Mucosa of gallbladder (tissue), 1 donor: ENCODE measurements at places on chromosomes 5 and 9. TPM values are rescaled to one million over a fixed set of nuclear protein-coding genes. Genes with fewer than 3 reads are reported as not detected.
A peak's percentile ranks its signal among the peaks of the same experiment; 100 is the strongest.

DNA sequence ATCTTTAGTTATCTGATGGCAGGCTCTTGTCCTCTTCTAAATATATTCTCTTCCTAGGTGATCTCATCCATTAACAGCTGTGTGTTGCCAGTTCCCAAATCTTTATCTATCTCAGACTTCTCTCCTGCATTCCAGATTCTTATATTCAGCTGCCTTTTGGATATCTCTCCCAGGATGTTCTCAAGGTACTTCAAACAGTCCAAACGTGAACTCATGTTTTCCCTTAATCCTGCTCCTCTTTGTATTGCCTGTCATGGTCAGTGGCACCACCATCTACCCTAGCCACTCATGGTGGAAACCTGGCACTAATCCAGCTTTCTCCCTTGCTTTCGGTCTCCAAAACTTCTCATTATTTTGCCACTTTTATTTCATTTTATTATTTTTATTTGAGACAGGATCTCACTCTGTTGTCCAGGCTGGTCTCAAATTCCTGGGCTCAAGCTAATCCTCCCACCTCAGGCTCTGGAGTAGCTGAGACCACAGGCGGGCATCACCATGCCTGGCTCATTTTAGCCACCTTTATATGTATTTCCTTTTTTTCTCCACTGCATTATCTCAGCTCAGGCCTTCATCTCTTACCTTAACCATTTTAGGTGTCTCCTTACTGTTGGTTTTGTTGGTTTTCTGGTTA is 3.8 kb downstream of the ZFYVE16 start:
- no peak for DNase-seq

DNA sequence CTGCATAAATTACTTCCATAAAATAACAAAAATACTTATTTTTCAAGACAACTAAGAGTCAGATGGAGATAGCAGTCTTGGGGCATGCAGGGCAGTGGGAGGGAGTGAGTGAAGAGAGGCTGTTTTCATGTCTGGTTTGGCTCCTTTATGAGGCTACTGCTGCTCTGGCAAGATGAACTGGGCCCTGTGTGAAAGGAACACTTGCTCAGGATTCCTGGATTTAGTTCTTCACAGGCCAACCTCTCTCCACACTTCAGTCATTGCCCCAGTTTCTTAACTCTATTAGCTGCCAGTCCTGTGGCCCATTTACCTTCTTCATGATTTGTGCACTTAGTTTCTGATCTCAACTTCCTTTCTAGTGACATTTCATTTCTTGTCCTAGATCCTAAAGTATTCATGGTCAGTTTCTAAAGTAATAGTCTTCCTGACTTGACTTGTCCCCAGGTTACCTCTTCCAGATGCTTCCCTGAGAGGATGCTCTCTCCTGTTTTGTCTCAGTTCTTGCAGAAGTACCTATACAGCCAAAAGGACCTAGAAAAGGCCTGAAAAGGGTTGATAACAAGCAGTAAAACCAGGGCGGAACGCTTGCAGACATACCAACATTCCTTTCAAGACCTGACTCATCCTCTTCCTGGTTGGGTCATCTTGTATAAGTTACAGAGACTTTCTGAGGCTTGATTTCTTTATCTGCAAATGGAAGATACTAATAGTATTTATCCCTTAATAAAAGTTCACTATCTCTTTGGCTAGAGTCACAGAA is 77.0 kb upstream of the ZFAND5 start:
- no peak for DNase-seq

- peak; percentile 78 for DNase-seq
Observed at GRCh38 chr5:57692582-57693487, 210.2 kb upstream of the ACTBL2 start.

- DNase-seq = no peak
Observed at GRCh38 chr5:16457853-16458252, 7.7 kb downstream of the ZNF622 start.

DNA sequence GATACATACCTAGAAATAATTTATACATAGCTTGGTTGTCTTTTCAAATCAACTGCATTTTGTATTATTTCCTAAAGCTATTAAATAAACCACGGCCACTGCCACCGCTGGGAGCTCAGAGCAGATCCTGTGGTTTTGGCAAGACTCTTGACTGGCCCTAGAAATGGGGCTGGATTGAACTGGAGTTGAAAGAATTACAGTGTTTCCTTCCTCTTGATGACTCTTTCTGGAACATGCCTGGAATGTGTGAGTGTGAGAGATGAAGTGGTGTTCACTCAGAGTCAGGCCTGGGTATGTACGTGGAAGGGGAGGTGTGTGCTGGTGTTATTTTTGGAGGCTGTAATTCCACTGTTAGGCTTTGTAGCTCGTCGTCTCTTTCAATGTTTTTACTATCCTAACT is 45.9 kb downstream of the TEK start:
- DNase-seq = peak; percentile 18

GRCh38 chr5:127210042-127210441 is 80.6 kb upstream of the MEGF10 start:
- DNase-seq = no peak

DNA sequence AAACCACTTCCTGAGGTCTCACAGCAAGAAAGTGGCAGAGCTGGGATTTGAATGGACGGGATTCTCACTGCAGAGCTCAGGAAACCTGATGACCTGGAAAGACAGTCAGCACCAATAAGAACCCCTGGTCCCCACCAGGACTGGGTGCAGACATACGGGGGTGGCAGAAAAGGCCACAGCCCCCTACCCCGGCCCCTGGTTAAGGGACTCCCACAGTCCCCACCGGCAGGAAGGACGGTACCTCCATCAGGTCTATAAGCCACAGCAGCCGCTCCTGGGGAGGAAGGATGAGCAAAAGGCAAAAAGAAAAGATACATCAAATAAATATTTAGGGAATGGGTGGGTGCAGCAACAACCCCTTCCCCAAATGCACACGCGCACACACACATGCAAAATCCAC is 32.0 kb upstream of the AKNA start:
- DNase-seq = no peak

GRCh38 chr9:75231167-75231566 is 142.9 kb downstream of the OSTF1 start:
- no peak for DNase-seq

- no peak for DNase-seq
Observed at GRCh38 chr5:63097286-63097685, 518.7 kb downstream of the LRRC70 start.

DNA sequence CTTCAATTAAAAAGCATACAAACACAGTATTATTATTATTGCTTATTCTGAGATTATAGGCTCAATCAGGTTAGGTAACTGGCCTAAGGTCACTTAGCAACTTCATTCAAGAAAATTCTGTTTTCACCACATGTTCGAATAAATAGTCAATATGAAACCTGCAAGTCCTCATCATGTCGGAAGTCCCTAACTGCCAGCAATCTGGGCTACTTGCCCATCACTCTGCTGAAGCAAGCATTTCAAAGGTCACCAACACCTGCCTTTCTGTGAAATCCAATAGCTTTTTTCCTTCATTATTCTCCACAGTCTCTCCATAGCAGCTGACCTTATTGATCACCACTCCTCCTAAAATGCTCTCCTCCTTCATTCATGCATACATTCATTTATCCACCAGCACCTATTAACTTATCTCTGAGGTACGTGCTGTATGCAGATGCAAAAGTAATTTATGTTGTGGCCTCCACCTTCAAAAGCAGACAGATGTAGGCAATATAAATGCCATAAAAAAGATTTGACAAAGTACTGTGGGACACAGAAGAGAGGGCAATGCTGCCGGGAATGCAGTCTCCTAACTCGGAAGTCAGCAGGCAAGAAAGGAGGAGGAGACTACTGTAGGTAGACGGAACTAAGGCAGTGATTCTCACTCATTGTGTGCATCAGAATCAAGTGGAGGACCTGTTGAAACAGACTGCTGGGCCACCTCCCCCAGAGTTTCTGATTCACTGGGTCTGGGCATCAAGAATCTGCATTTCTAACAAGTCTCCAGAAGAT is 310.9 kb downstream of the BNC2 start:
- DNase-seq = peak; percentile 46

DNA sequence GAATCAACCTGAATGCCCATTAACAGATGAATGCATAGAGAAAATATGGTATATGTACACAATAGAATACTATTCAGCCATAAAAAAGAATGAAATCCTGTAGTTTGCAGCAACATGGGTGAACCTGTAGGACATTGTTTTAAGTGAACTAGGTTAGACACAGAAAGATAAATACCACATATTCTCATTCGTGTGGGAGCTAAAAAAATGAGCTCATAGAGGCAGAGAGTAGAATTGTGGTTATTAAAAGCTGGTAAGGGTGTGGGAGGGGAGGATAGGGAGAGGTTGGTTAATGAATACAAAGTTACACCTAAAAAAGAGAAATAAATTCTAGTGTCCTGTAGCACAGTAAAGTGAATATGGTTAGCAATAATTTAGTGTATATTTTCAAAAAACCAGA is 23.5 kb downstream of the PTTG1 start:
- DNase-seq = no peak

GRCh38 chr5:428219-428618 is 14.8 kb upstream of the EXOC3 start:
- DNase-seq = no peak

- DNase-seq = no peak
Observed at GRCh38 chr9:118121361-118121760, 417.2 kb downstream of the TLR4 start.

GRCh38 chr9:134433909-134434882 is 107.9 kb downstream of the RXRA start:
- DNase-seq = no peak

DNA sequence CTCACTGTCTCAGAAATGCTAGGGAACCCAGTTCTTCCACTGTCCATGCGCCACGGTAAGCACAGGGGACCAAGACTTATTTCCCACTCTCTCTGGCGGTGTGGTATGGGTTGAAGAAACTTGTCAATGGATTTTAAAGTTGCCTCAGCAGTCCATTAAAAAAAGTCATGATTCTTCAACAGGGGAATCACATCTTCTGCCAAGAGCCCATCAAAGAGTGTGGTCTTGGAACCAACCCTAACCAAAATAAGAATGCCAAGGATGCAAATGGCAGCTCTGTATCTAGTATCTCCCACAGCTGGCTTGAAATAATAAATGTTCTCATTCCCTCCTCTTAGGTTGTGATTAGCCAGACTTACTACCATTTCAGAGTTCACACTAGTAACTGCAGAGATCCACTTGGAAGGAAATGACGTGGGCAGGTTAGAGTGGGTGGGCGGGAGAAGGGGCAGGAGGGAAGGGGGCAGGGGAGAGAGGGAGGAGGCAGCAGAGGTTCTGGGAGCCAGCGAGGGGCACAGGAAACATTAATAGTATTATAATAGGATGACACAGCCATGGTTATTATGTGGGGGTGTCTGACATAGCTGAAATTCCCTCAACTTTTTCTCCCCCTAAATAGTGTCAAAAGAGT is 17.6 kb downstream of the PTCH1 start:
- DNase-seq = no peak

DNA sequence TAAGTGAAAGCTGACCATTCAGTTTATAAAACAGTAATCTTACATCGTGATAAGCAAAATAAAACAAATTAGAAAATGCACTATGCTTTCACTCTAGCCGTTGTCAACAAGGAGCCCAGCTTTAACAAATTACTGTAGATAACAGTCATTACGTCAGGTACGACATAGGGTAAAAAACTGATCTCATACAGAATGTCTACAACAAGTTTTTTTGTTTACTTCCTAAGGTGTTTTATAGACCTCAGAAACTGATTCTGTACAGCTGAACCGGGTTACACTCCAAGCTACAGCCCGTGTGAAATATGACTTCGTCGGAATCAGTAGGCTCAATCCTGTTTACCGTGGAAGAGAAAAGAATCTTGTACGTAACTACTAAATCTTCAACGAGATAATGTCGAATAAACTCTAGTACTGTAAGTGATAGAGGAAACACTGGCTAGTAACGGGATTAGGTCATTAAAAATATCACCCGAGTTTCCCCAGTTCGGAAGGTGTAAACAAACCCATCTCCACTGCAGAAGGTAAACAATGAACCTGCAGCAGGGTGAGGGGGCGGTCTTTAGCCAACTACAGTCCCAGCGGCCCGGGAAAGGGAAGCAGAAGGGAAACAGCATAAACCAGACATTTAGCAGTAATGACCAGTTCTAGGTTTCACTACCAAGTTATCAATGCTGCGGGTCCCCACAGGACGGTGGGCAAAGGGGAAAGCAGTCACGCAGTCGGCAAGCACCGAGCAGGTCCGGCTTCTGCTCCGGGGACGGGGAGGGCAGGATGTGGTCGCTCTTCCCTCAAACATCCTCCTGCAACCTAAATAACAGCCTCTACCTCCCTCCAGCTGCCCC is 1.1 kb downstream of the RICTOR start:
- DNase-seq = peak; percentile 42

- no peak for DNase-seq
Observed at GRCh38 chr5:134490925-134491271, 34.6 kb upstream of the JADE2 start.

GRCh38 chr9:18658804-18659705 is 185.1 kb downstream of the ADAMTSL1 start:
- no peak for DNase-seq

- no peak for DNase-seq
Observed at GRCh38 chr9:94720846-94721549, 5.5 kb upstream of the AOPEP start.

DNA sequence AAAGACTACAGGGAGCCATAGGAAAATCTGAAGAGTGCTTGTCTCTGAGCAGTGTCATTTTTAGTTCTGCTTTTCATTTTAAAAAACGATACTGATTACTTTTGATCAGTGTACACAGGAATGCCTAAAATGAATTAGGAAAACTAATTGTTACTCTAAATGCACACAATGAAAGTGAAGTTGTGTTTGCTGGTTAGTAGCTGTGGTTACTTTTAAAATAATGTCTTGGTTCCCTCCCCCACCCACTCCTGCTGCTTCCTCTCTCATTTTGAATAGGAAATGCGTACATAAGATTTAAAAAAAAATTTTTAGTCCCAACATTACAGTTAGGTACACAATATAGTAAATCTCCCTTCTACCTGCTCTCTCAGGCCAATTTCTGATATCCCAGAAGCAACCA is 47.5 kb upstream of the PLPP1 start:
- DNase-seq = no peak

DNA sequence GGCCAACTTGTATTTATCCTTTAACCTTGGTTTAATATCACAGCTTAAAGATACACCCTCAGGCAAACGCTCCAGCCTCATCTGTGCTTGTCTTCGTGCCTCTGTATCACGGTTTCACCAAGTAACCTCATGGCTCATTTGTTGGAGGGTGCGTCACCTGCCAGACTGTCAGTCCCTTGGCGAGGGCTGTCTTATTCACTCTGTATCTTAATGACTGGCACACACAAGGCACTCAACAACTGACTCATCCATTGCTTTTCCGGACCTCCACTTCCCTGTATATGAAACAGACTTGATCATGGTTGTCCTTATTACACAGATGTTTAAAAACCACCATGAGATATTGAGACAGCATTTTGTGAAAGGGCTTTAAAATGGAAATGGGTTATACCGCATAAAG is 28.0 kb downstream of the LCP2 start:
- no peak for DNase-seq

GRCh38 chr5:76547891-76548524 is 75.2 kb downstream of the F2RL2 start:
- DNase-seq = no peak

PRDM9 gene
- total RNA-seq = not detected

ADAMTSL1 gene
- 1.8 TPM for total RNA-seq

CDKN2B gene
- 2.5 TPM for total RNA-seq

TMEM174 gene
- total RNA-seq = not detected

TMEM8B gene
- total RNA-seq = 36.2 TPM

PAIP2 gene
- 73.3 TPM for total RNA-seq

TAS2R1 gene
- not detected for total RNA-seq

PCDHGB7 gene
- 15.5 TPM for total RNA-seq

DDX4 gene
- total RNA-seq = not detected

RPP25L gene
- total RNA-seq = 28.7 TPM

DMRT3 gene
- total RNA-seq = not detected

SPZ1 gene
- total RNA-seq = not detected

TNC gene
- total RNA-seq = 29.4 TPM
